ENCODE measurements at places on chromosomes 4 and X. TPM values are rescaled to one million over a fixed set of nuclear protein-coding genes. Genes with fewer than 3 reads are reported as not detected.

- DNase-seq: no peak
These were observed 81.0 kb upstream of the IL2 start for GRCh38 chr4:122537388-122538135.

- peak; percentile 2 for DNase-seq
These were observed 96.3 kb upstream of the MSX1 start for GRCh38 chr4:4762909-4763821.

DNA sequence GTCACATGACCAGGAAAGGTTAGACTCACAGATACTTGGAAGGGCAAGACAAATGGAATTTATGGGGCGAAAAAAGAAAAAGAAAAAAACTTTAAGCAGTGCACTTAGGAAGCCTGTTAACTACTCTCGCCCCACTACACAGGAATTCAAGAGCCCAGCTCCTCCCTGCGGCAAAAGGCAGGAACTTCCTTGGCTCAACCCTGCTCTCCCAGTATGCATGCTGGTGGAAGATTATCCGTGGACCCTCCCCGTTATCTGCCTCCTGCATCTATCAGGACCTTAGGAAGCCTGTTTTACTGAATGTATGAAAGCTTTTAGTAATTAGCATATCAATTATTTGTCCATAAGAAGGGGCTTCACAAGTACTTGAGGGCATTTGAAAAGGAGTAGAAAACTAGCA is 40.1 kb upstream of the RPA4 start:
- DNase-seq: no peak

GRCh38 chr4:89222170-89222569 is 85.4 kb downstream of the GPRIN3 start:
- no peak for DNase-seq

GRCh38 chr4:22877486-22878052 is 184.8 kb downstream of the GBA3 start:
- no peak for DNase-seq

DNA sequence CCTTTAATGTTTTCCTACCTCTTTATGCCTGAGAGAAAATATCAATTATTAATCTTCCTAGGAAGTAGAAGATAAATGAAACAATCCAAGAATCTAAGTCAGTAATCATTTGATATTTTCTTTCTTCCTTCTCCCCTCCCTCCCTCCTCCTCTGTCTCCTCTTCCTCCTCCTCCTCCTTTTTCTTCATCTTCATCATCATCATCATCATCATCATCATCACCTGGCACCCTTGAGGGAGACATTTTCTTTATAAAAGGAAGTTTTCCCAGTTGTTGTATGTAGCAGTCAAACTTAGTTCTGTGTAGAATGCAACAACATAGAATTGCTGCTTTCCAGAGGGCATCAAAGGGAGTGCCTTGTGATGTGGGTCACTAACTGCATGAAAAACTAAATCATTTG is 100.1 kb downstream of the SLC10A6 start:
- DNase-seq: no peak

DNA sequence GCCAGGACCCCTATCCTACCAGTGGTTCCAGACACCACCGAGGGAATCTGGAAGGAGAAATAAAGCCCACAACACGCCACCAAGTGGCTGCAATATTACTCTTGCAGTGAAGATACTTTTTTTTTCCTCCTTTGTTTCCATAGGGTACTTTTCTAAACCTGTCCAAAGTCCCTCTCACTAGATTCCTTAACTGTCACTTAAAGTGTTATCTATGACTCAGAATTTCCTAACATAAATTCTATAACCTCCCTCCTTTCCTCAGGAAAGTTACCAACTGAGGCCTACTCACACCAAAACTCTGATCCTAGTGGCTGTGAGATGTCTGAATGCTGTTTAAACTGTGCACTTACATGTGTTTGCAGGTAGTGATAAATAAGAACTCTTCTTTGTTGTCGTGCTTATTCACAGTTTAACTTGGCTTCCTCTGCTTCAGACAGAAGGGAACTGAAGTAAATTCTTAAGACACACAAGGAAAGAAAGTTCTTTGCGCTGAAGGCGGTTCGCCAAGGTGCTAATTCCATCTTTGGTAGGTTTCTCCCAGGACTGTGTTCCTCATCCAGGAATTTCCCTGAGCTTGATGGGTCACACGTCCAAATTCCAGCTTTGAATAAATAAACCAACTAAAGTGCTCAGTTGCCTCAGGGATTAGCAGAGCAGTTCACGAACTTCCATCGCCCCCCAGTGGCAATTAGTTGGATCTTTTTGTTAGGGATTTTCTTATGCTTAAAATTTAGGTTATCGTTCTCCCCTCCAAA is 10.7 kb upstream of the HCCS start:
- DNase-seq: no peak

DNA sequence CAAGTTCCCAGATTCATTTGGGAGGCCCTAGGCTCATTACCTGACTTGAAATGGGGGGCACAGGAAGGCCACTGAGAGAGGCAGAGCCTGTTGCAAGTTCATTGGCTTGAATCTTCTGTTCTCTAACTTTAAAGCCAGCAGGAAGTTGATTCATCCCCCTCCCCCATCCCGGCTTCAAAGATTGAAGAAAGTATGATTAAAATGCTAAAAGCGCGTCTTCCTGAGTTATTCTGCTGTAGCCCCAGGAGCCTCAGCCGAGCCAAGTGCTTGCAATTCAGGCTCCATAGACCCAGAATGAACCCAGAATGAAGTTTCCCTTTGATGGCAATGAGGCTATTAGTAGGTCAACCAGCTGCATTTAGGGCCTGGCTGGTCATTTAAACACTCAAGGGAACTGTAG is 14.7 kb downstream of the CHST7 start:
- DNase-seq: no peak

GRCh38 chr4:33886356-33886755 is 2358.0 kb downstream of the ARAP2 start:
- no peak for DNase-seq

GRCh38 chr4:181529537-181529936 is 713.7 kb upstream of the TENM3 start:
- no peak for DNase-seq

GRCh38 chr4:1337376-1337831 is 9.6 kb upstream of the UVSSA start:
- DNase-seq: no peak

The PPARGC1A gene
- polyA plus RNA-seq: not detected

The COMMD8 gene
- 106 TPM for polyA plus RNA-seq

The CT45A5 gene
- not detected for polyA plus RNA-seq

The KLHL13 gene
- 1.3 TPM for polyA plus RNA-seq

The AP1AR gene
- 13.8 TPM for polyA plus RNA-seq
